Fibroblast of mammary gland (primary cell): ENCODE measurements at places on chromosomes 5 and 9.

GRCh38 chr5:90144625-90145327 lies 264.8 kb downstream of the CETN3 start:
- DNase-seq: peak; percentile 43

- no peak for DNase-seq
These were observed 136.0 kb downstream of the FBXO4 start for GRCh38 chr5:42061121-42061520.

DNA sequence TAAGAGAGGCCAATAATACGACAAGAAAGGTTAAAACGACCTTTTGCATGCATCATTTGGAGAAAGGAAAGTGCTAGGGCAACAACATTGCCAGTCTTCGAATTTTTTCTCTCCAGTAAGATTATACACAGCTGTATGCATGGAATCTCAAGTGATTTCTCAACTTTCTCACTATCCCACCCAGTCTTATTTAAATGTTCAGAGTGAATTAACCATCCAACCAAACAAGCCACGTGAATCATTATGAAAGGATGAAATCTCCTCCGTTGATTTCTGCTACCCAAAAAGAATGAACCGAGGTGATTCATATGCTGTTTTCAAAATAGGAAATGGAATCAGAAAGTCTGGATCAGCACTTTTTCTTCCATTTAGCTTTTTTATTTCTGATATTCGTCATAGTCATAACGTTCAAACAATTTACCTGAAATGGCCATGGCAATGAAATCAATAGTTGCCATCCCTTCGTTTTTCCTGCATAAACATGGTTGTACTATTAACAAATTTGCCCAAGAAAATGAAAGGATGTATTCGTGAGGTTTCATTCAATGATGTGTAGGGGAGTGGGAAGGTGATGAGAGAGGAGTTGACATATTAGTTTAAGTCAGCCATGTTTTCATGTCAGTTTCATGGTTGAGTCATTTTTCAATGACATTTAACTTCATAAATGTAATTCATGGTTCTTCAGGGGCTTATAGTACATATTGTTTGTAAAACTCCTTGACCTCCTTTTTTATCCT lies 170.9 kb upstream of the WWC1 start:
- no peak for DNase-seq

DNA sequence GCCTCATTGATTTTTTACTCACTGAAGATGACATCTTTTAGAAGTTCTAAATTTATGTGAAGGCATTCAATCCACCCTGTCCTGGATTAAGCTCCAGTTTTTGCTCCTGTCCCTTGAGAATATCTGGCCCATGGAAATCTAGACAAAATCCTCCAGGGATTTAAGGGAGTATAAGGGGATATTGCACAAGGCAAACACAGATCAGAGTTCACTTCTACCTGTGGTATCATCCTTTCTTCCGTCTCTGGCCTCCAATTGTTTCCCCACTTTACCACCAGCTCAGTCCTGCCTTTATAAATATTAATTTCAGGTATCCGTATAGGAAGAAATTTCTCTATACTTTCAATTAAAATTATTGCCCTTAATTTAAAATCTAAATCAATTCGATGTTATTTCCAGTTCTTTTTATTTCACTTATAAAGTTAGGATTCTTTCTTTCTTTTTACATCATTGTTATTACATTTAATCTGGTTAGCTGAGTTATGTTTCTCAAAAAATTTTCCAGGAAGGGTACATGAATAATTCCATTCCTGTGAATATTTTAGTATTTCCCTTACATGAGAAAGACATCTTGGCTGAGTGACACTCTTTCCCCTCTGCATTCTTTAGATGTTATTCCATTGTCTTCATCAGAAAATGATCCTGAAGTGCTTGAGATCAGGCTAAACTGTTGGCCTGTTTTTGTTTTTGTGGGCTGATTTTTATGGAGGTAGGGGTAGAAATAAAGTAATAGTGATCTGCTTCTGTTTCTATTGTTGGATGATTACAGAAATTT lies 194.3 kb upstream of the MAP3K1 start:
- DNase-seq: no peak

DNA sequence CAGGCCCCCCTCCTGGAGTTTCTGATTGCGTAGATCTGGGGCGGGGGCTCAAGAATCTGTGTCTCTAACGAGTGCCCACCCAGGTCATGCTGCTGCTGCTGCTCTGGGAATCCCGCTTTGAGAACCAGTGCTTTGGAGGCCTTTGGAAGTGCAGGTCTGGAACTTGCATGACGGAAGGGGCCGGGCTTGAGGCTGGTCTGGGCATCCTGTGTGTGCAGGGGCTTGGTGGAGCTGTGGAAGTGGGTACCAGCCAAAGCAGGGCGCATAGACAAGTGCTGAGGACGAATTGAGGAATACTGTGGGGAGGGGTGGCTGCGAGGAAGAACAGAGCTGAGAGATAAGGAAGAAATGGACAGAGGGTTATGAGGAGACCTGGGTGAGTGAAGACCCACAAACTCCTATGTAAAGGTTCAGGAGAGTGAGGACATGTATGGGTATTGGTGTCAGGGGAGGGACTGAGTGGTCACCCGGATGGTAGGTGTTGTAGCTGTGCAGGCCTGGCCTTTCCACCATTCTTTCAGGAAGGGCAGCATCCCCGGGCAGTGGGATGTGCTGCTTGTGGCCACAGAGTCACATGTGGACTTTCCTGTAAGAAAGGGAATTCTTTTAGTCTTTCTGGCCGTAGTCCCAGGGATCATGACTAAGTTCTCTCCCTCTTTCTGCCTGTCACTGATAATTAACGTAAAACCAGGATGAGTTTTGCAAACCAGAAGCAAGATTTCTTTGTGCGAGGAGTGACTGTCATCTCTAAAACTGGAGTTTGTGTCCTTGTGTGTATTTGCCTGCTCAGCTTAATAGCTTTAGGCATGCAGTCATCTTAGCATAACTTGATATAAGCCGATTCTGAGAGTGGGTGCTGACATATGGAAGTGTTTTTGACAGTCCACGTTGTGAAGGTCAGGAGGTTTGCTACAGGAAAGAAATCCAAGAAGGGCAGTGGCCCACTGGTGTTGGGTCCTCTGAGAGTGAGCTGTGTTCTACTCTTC lies 43.3 kb upstream of the TJP2 start:
- DNase-seq: peak; percentile 95

DNA sequence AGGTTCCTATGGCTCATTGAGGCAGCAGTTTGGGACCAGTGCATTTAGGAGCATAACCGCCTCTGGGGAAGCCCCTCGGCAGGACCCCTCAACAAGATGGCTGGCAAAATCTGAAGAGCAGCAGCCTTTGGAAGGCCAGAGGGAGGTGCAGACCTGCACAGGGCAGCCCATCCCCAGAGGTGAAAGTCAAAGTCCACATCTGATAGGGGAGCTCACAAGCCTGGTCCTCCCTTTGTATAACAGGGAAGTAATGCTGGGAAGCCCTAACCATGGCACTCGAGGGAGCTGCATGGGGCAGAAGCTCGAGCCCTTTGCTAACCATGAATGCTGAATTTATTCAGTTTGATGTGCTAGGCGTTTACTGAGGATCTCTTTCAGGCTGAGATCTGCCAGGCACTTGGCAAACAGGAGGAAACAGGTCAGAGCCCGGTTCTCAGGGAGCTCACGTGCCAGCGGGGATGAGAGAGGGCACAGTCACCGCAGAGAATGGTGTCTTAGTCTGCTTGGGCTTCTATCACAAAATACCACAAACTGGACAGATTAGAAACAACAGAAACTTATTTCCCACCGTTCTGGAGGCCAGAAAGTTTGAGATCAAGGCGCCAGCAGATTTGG lies 114.1 kb downstream of the GABBR2 start:
- no peak for DNase-seq

GRCh38 chr5:34686762-34687268 lies 30.7 kb downstream of the RAI14 start:
- peak; percentile 98 for DNase-seq

DNA sequence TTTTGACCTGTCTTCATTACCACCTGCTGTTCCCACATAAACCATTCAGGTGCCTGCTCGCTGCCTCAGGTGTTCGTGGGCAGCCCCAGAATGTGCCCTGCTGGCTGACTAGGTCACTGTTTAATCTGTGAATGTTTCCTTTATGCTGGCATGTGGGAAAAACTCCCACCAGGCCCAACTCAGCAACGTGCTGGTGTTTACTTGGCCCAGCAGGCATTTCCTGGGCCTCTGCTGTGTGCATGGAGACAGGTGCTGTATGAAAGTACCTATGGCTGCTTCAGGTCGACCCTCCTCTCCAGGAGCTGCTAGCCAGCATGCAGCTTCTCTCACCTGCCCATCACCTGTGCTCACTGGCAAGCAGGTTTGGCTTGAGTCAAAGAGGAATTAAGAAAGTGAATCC lies 65.8 kb downstream of the RAD23B start:
- DNase-seq: no peak

DNA sequence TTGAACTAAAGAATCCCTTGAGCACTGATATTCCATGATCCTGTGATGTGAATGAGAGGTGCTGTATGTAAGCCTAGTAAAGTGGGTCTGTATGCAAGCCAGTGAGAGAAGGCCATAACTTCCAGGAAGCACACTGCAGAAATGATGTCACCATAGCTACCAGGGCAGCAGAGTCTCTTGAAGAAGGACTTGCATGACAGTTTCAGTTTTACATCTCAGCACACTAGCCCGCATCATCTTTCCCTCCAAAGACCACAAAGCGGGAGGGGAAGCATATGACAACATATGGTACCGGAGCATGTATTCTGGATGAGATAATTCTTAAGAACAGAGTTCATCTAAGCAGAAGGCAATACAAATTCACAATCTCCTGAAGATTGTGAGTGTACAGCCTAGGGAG lies 37.6 kb upstream of the MAST4 start:
- DNase-seq: no peak

DNA sequence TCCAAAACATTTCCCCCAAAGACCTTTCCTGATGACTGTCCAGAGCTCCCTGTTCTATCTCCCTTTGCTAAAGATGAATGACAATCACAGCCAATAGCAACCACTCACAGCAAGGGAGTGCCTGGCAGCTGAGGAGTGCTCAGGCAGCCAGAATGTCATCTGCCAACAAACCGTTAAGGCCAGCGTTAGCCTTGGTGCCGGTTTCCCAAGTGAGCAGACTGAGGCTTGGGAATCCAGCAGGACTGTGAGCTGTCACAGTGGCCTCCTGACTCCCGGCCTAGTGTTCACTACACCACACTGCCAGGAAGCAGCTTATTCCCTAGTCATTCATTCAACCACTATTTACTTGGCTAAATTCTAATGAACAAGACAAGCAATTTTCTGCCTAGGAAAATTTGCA lies 24.7 kb downstream of the STK10 start:
- DNase-seq: peak; percentile 39

- no peak for DNase-seq
These were observed 77.2 kb downstream of the ATP10B start for GRCh38 chr5:160774666-160775315.
